ENCODE measurements at places on chromosomes 2 and 18. TPM values are rescaled to one million over a fixed set of nuclear protein-coding genes. Genes with fewer than 3 reads are reported as not detected.

Gene SNTG2
- 2.7 TPM for total RNA-seq

Gene NAT8
- not detected for total RNA-seq

Gene ITGB6
- total RNA-seq = 61.3 TPM

Gene CHMP1B
- total RNA-seq = 44.6 TPM

Gene CAPN13
- total RNA-seq = 0.51 TPM

Gene SYT4
- 1.2 TPM for total RNA-seq

Gene COL4A4
- 4.9 TPM for total RNA-seq

Gene RETREG2
- total RNA-seq = 35.0 TPM

Gene EGR4
- total RNA-seq = not detected

Gene CLEC4F
- total RNA-seq = not detected

Gene HIBCH
- total RNA-seq = 29.7 TPM

Gene ACTG2
- 7.9 TPM for total RNA-seq

Gene ALKAL2
- 2.3 TPM for total RNA-seq

Gene PTH2R
- 0.31 TPM for total RNA-seq

Gene ERBB4
- total RNA-seq = 17.8 TPM

Gene MYOM1
- total RNA-seq = 662 TPM

Gene HJURP
- 9.8 TPM for total RNA-seq

Gene PROC
- total RNA-seq = not detected

Gene CRYGC
- total RNA-seq = not detected

Gene MFSD2B
- total RNA-seq = 0.10 TPM

Gene TSPYL6
- total RNA-seq = 0.21 TPM

Gene CNDP1
- not detected for total RNA-seq

Gene POTEI
- 0.21 TPM for total RNA-seq
